ENCODE measurements at places on chromosomes 6 and 20.

DNA sequence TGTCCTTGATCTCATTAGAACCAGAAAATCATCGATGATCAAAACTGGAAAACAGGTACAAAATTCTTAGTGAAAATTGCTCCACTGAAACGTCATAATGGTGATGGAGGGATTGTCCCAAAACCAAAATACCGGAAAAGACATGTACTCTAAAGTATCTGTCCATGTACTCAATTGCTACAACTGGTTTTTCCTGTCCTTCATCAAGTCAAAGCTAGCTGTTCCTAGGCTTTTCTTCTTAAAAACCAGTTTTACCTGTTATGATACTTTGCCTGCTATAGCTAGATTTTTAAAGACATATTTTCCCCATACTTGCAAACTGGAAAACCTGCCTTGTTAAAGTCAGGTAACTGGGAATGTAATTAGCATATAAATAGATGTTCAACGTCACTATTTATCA lies 50.5 kb upstream of the LRRC1 start:
- DNase-seq: no peak

- no peak for DNase-seq
Observed at GRCh38 chr6:152318278-152318677, 318.9 kb downstream of the SYNE1 start.

DNA sequence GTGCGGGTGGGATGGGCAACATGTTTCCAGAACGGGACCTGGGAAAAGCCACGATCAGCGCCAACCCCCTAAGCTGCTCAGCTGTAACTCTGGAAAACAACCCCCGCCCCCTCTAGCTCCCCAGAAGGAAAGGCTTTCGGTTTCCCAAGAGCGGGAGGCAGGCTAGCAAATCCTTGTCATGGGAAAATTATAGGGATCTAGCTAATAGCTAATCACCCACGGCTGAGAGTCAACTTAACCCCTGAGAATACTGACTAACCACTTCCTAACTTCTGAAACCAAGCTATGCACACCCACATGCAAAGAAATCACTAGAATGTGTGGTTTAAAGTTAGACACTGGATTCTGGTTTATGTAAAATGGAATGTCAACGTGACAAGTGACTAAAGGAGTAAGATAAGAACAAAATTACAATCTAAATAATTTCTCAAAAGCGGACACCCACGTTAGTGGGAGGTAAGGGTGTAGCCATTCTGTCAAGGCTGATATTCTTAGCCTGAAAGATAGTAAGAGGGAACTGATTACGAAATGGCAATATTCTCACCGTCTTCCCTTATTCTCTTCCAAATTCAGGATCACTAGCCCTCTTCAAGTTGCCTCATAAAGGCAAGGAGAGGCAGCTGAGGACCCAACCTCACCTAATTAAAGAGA lies 20.1 kb downstream of the JAG1 start:
- DNase-seq: peak; percentile 88

DNA sequence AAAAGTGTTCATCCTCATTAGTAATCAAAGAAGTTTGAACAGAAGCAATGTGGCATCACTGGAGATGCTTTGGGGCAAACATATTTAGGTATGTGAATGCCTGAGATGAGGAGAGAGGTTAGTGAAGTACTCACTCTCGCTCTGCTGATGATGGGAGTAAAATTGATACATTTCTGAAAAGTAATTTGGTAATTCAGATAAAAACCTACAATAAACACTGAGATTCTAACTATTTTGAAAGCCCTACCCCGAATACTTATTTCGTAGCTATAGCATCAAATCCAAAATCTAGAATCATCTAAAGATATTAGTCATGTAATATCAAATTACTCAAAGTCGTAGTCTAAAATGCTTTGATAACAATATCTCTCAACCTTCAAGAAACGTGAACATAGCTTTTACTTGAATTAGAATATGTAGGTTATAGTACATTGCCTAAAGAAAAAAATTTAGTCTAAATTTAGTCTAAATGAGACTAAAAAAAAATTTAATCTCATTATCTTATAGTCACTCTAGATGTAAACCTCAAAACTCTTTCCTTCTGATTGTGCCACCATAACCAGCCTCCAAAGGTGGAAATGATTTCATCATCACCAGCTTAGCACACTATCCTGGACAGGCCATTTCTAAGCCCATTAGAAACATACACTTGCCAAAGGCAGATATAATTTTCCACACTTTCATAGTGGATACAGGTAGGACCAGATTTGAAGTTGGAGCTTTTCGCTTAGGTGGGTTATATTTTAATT lies 232.5 kb upstream of the TAB2 start:
- DNase-seq: no peak

DNA sequence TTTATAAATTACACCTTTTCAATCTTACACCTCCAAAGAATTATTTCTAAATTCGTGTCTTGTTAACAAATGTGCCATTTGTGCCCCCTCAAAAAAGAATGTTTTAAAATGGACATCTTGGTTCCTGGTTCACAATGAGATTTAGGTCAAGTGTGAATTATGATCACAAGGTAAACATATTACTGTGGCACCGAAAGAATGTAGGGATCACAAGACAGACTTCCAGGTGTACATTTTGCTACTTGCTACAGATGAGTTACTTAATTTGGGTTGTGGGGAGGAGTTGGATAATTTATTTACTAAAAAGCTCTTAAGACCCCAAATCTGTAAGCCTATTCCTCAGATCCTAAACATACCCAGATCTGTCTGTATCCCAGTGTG lies 25.0 kb upstream of the ADTRP start:
- DNase-seq: no peak

DNA sequence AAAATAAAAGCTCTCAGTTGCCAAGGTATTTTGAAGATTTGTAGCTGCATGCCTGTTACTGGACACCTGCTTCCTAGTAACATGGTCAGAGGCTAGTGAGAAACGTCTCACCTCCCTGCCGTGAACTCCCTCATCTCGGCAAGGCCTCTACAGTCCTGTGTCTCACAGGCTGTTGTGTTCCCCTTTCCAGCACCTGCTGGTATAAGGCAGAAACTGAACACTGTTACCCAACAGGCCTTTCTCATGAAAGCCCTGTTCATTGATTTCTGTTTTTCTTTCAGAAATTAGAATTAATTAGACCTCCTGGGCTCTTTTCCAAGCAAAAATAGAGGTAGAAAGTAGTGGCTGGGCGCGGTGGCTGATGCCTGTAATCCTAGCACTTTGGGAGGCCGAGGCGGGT lies 17.6 kb upstream of the SRSF3 start:
- no peak for DNase-seq

DNA sequence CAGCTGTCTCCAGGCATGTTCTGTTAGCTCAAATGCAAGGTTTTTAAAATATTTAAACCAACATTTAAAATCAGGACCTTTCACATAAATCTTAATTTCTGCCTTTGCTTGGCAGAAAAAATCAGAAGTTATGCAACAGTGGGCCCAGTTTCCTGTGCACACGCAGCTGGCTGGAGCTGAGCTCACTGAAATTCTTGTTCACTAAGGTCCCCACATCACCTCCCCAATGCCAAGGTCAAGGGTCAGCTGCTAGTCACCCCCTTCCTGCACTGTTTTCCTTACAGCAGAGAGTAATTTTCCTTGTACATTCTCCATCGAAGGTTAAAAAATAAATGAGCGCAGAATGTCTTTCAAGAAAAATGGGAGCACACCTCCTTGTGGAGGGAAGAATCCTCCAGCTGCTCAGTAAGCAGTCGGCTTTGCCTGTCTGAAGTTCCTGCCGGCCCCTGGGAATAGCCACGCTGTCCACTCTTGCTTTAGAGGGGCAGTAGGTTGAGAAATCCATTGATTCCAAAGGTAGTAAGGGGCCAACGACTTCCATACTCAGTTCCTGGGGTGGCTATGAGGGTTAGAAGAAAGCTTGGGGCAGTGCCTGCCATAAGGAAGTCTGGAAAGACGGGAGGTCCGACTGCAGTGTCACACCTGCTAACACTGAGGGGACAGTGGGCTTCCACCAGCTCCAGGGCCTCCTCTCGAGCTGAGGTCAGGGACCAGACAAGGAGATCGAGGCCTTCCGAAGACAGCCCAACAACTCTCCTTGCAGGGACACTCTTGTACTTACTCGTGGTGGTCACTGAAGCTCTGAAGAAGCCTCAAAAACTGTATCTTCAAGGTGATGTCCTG lies 56.8 kb downstream of the MYH7B start:
- DNase-seq: no peak

GRCh38 chr20:1536893-1537730 lies 20.4 kb downstream of the SIRPD start:
- DNase-seq: no peak

DNA sequence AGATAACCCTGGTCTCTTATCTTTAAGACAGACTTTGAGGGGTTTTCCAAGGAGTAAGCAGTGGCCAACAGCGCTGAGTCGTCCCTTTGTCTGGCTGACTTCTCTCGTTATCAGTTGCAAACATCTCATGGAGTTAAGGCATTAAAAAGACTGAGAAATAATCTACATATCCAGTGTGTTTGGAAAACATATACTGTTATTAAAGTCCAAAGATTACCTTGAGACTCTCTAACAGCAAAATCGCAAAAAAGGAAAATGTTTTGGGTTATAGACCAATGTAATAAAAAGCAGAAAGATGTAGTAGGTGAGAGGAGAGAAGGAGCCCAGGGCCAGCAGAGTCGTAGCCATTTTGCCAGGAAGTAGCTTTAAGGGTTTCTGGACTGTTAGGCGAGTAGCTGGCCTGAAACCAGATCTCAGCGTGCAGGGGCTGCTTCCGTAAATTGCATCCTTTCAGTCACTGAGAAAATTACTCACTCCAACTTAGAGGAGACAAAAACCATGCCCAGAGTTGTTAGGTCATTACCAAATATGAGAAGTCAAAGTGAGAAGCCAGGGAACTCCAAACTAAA lies 24.6 kb downstream of the MYLK4 start:
- peak; percentile 10 for DNase-seq

DNA sequence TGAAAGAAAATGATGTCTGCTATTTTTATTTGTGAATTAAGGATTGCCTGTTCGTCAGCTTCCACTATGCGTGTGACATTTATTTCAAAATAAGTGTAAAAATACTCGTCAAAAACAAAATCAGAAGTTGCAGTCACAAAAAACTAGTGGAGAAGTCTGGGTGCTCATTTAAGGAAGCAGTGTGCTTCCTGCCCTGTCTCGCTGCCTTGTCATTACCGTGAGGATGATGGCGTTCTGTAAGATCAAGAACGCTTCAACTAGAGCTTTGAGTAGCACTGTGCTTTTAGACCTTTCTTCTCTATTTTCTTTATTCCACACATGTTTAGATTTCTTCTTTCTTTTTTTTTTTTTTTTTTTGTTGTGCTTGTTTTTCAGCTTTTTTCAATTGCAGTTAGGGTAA lies 186.9 kb downstream of the TBC1D7 start:
- DNase-seq: no peak

- no peak for DNase-seq
Observed at GRCh38 chr20:63117151-63117550, 98.8 kb downstream of the YTHDF1 start.

- no peak for DNase-seq
Observed at GRCh38 chr6:137849181-137849980, 17.7 kb upstream of the TNFAIP3 start.

DNA sequence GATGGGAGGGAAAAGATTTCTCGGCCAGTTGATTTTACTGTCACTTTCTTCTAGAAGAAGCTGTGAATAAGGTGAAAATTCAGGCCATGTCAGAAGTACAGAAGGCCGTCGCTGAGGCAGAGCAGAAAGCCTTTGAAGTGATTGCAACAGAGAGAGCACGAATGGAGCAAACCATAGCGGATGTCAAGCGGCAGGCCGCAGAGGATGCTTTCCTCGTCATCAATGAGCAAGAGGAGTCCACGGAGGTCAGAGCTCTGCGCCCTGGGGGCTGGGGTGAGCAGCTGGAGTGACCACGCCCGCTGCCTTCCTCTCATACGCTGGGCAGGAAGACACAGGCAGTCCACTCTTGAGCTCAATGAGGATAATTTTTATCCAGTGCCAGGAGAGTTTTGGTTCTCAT lies 21.8 kb upstream of the C20orf144 start:
- no peak for DNase-seq

- no peak for DNase-seq
Observed at GRCh38 chr20:44001667-44002596, 87.3 kb downstream of the TOX2 start.

- peak; percentile 27 for DNase-seq
Observed at GRCh38 chr6:119856136-119856535, 506.6 kb upstream of the MAN1A1 start.

- DNase-seq: peak; percentile 51
Observed at GRCh38 chr6:42166444-42167141, 6.6 kb upstream of the GUCA1A start.

DNA sequence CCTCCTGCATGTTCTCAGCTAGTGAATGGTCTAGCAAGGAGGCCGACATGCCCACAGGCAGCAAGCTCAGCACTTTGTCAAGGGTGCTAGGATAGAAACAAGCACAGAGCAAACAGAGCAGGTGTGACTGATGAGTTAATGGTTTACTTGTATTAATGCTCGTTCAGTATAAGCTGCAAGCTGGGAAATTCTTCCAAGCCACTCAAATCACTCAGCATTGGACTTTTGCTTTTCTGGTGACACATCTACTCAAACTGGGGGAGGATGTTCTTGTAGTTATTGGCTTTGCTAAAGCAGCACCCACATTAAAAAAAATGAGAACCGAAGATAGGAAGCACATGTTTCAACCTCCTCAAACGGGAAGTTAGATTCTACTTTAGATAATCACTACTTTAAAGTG lies 43.1 kb upstream of the NEDD9 start:
- peak; percentile 96 for DNase-seq

DNA sequence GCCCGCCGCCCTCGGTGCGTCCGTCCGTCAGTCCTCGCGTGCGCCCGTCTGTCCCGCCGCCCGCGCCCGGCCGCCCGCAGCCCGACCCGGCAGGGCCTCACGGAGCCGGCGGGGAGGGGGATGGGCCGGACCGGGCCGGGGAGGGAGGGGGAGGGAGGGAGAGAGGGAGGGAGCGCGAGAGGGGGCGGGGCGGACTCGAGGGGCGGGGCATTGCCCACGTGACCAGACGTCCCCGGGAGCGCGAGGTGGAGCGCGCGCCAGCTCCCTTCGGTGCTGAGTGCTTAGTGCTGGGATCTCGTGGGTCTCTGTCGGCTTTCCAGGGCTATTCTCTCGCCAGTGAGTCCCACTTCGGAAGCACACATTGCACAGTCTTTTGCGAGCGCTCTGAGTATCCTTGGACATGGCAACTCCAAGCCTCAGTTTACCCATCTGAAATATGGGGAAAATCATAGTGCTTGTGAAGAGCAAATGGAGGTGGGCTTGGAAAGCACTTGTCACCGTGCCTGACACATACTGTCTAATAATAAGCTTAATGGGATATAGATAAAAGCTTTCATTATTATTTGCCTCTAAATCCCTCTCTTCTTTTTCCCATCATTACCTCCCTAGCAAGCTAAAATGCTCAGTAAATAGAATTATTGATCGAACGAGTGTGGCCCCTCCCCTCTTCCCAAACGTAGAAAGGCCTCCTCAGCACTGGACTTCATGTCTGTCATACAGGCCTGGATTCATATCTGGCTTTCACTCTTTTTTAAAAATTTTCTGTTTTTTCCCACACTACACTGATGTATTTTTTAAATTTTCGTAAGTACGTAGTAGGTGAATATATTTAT lies at the start of gene NCOA6:
Gene NCOA6 (minus strand): TSS at position 122 of the 833 bp plus-strand sequence. CDS start 43,296 bp downstream, outside the sequence.
- DNase-seq: peak; percentile 59
